Osteoblast (primary cell): ENCODE measurements at places on chromosomes 13 and 19.
A peak's percentile ranks its signal among the peaks of the same experiment; 100 is the strongest.

DNA sequence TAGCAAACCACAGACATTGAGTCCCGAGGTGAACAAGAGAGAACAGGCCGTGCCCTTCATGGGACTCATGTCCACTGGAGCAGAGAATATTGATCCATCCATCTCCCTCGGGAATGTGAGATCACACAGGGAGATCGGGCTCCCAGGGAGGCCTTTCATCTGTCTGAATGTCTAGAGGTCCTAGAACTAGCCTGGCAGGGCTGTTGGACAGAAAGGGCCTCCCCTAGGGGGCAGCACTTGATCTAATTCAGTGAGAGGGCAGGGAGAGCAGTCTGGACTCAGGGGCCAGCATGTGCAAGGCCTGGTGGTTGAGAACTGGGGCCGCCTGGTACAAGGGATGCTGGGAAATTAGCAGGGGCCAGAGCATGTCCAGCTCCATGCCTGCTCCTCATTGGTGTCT is 4.3 kb downstream of the RUVBL2 start:
- peak; percentile 93 for DNase-seq

- DNase-seq: peak; percentile 62
These were observed 6.9 kb downstream of the CARM1 start for GRCh38 chr19:10878253-10878652.

DNA sequence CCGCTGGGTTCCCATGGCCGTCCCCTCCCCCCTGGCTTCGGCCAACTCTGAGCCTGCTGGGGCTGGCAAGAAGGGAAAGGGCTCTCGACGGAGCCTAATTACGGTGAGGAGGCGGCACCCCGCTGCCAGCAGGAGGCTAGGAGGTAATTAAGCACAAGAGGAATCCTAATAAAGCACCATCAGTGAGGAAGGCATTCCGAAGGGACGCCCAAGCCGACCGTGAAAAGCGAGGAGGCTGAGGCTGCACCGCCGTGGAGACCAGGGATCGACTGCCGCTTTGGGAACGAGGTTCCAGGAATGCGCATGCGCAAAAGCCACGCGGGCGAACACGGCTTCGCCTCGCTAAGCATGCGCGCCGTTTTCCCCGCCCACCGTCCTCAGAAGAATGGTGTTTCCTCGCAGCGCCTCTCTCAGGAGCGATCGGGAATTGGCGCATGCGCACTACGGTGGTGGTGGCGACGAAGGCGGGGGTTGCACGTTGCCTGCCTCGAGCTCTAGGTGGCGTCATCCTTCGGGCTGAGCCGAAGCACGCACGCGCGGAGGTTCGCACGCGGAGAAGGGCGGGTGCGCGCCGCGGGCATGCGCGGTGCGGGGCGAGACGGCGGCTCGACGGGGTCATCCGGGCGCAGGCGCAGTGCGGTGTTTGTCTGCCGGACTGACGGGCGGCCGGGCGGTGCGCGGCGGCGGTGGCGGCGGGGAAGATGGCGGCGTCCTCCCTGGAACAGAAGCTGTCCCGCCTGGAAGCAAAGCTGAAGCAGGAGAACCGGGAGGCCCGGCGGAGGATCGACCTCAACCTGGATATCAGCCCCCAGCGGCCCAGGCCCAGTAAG is at the start of gene MAP2K7:
TSS of gene MAP2K7 (plus strand) at position 634 of the 830 bp plus-strand sequence. CDS start at position 702, 68 bp downstream.
- peak; percentile 100 for DNase-seq

GRCh38 chr19:19170053-19170872 is at the start of gene MEF2B:
Gene MEF2B (minus strand): TSS chr19:19170263. CDS start chr19:19150735, 19,528 bp downstream.
- DNase-seq: peak; percentile 97

DNA sequence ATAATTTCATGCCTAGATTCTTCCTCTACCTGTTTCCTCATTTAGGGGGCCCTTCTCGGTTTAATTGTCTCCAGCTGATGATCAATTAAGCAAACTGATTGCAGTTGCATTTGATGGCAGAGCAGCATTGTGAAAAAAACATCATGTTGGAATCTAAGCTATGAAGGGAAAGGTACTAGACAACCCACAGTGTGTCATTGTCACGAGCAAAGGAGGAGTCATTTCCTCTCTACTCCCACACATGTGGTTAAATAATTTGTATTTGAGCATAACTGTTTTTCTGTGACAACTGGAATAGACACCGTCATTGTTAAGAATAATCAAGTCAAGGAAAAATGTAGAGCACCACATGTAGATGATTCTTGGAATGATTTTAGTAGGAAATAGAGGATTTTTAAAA is 240.3 kb downstream of the DCT start:
- DNase-seq: peak; percentile 44

- DNase-seq: peak; percentile 85
These were observed 10.0 kb downstream of the CAMSAP3 start for GRCh38 chr19:7605490-7606222.

GRCh38 chr13:100464006-100464405 is 124.6 kb downstream of the GGACT start:
- DNase-seq: no peak

GRCh38 chr13:103788061-103788652 is 721.9 kb upstream of the SLC10A2 start:
- no peak for DNase-seq

DNA sequence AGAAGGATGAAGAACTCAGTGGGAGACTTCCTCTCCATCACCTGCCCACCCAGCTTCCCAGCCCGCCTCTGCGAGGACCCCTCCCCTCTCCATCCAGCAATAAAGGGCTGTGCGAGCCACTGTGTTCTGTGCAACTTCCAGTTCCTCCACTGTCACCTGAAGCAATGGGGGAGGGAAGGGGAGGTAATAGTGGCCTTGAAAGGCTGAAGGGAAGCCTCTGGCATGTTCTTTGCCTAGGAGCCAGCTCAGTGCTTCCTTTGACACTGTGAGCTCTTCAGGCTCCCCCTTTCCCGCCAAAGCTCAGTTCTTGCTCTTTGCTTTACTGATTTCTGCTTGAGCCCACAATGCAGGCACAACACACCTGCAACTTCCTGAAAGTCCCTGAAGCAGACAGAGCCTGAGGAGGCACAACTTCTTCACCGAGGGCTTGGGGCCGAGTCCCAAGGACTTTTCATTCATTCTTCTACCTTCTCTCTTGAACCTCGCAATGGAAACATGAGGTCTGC is 73.2 kb upstream of the DOCK9 start:
- DNase-seq: peak; percentile 25

GRCh38 chr13:49146950-49147355 is 73.2 kb upstream of the MLNR start:
- DNase-seq: peak; percentile 39

- no peak for DNase-seq
These were observed 180.8 kb downstream of the SPRY2 start for GRCh38 chr13:80160110-80160509.

DNA sequence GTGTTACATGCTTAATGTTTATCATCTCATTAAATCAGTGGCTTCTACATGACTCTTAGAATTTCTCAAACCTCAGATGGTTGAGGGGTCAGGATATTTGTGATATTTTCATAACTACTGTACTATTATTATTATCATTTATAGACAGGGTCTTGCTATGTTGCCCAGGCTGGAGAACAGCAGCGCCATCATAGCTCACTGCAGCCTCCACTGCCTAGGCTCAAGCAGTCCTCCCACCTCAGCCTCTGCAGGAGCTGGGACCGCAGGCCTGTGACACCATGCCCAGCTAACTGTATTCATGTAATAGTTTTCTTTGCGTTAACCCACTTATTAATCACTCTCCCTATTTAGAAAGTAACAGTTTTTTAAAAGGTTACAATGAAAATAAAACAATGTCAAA is 9.5 kb downstream of the IER2 start:
- DNase-seq: no peak

DNA sequence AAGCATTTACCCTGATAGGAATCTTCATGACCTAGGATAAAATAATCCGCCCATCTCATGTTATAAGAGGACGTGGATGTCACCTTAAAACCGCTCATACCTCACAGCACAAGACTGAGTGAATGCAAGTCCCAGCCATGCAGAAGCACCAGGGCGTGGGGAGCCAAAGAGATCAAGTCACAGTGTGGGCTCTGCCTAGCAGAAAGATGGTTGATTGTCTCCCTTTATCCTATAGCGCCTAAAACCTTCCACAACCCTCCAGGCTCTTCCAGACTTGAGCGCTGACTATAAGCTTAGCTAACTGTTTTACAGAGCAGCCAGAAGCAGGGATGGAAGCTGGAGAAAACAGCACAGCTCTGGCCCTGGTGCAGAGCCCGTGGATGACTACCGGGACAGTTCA is 6.8 kb upstream of the ANKRD10 start:
- no peak for DNase-seq

DNA sequence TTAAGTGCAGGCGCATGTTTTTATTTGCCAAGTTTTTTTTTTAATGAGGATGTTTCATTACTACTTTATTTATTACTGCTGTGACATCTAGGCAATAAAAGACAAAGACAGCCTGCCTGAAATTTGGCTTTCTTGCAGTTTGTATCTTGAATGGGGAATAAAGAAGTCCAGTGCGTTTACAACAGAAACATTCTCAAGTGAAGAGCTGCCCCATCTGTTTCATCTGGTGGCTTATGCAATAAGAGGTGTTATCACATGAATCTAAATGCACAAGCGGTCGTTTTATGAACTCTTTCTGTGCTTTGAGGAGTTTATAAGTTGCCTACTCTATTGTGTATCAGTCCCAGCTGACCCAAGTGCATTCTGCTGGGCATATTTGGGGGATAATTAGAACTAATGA is 12.6 kb upstream of the MAB21L1 start:
- DNase-seq: no peak

GRCh38 chr19:23093832-23094231 is 23.0 kb upstream of the ZNF730 start:
- DNase-seq: no peak

GRCh38 chr19:18616023-18616422 is 3.4 kb downstream of the TMEM59L start:
- peak; percentile 80 for DNase-seq

GRCh38 chr13:21800837-21801616 is 130.2 kb downstream of the FGF9 start:
- no peak for DNase-seq

DNA sequence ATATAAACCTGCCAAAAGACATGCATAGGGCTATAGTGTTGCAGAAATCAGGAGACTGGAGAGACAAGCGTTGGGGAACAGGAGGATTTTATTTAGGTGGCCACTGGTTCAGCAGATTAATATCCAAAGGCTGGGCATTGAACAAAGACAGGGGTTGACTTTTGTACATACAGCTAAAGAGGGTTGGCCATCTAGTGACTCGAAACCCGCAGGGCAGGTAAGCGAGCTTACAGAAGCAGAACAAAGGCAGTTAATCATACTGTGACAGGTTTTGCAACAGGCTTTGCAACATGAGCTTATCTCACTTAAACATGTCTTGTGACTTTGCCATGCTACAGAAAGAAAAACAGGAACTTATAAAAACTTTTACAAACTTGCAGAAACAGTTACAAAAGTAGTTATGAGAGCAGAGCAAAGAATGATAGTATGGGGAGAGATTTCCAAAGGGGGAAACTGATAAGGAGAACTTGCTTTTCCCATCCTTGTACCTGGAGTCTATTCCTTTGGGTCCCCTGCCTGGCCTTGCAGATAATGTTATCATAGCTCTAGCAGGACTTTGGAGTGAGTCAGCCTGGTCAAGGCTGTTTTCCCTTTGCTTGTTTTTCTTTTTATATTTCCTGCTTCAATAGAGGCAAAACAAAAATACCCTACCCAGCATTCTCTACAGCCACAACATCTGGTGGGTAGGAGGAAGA is 234.2 kb downstream of the PCDH17 start:
- no peak for DNase-seq

GRCh38 chr13:95627590-95627989 is 16.9 kb downstream of the DZIP1 start:
- DNase-seq: no peak

- DNase-seq: peak; percentile 79
These were observed 87.8 kb downstream of the IPO5 start for GRCh38 chr13:98041081-98041820.

GRCh38 chr19:34639491-34640085 is 37.4 kb downstream of the SCGB2B2 start:
- no peak for DNase-seq

DNA sequence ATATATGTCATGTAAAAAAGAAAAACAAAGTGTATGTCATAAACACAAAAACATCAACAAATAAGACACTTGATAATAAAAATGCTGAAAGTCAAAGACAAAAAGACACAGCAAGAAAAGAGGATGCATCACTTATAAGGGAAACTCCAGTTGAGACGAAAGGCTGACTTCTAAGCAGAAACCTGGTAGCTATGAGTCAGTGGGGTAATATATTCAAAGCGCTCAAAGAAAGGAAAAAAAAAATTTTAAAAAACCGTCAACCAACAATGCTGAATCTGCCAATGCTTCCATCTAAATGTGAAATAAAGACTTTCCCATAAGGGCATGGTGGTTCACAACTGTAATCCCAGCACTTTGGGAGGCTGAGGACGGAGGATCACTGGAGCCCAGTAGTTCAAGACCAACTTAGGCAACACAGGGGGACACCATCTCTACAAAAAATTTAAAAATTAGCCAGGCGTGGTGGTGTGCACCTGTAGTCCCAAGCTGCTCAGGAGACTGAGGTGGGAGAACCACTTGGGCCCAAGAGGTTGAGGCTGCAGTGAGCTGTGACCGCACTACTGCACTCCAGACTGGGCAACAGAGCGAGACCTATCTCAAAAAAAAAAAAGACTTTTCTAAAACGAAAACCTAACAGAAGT is 24.0 kb downstream of the USP12 start:
- no peak for DNase-seq

DNA sequence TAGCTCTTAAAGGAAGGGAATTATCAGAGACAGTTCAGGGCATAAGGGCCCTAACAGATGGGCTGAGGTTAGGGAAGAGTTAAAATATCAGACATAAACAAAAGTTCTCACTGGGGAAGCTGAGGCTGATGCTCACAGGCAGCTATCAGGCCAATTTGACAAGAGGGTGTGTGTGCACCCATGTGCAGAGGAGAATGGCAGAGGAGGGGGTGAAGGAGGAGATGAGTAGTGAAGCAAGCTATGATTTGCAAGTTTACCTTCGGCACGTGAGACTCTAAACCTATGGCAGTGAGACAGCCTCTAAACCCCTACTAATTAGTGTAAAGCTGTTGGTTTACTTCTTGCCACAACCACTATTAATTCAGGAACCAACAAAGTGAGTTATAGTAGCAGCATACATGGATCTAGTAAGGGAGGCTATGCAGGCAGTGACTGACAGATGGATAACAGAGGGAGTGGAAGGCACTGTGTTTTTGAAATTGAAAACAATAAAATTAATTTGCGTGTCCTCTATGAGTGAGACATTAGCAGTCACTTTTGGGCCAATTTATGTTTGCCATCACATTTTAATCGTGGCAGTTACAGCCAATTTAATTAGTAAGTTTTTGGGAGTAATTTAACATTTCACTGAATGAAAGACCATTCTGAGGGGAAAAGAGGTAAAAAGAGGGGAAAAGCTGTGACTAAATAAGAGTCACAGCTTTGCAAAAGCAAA is 99.6 kb upstream of the HTR2A start:
- no peak for DNase-seq

GRCh38 chr13:58855283-58855682 is 1223.7 kb downstream of the PCDH17 start:
- DNase-seq: no peak

DNA sequence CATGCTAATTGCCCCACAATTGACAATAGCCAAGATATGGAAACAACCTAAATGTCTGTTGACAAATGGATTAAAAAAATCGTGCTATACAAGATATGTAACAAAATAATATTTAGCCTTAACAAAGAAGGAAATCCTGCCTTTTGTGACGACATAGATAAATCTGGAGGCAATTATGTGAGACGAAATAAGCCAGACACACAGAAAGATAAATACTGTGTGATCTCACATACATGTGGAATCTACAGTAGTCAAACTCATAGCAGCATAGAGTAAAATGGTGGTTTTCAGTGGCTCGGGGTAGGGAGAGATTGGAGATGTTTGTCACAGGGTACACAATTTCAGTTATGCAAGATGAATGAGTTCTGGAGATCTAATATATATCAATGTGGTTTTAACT is 895.8 kb downstream of the SLITRK6 start:
- no peak for DNase-seq
